ENCODE measurements at places on chromosomes 1 and 21. TPM values are rescaled to one million over a fixed set of nuclear protein-coding genes. Genes with fewer than 3 reads are reported as not detected.

The SPRR2A gene
- 3.5 TPM for total RNA-seq

The MASP2 gene
- 0.24 TPM for total RNA-seq

The CRB1 gene
- not detected for total RNA-seq

The HLX gene
- not detected for total RNA-seq

The CD52 gene
- total RNA-seq: not detected

The TMEM51 gene
- 18.1 TPM for total RNA-seq

The SLC45A3 gene
- 5.1 TPM for total RNA-seq

The CPT2 gene
- 15.2 TPM for total RNA-seq

The CHRNB2 gene
- 0.07 TPM for total RNA-seq

The PLA2G5 gene
- total RNA-seq: not detected

The OLFML2B gene
- total RNA-seq: 0.31 TPM

The SLC5A9 gene
- total RNA-seq: not detected

The IQCC gene
- 3.8 TPM for total RNA-seq

The TRIM17 gene
- total RNA-seq: 0.68 TPM

The FCRL1 gene
- total RNA-seq: not detected

The CRYBG2 gene
- 5.6 TPM for total RNA-seq

The PTGER3 gene
- not detected for total RNA-seq

Measured in foreskin keratinocyte (primary cell).